ENCODE measurements at places on chromosomes 6 and 20.

DNA sequence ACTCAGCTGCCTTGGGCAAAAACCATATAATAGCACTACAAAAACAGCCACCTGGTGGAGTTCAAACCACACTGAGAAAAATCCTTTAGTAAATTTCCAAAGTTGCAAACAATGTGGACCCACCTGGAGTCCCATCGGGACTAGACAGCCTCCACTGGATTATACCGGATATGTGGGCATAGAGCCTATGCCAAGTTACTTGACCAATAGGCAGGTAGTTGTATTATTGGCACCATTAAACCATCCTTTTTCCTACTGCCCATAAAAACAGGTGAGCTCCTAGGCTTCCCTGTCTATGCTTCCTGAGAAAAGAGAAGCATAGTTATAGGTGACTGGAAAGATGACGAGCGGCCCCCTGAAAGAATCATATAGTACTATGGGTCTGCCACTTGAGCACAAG is 51.7 kb upstream of the ADGRF4 start:
- no peak for DNase-seq

DNA sequence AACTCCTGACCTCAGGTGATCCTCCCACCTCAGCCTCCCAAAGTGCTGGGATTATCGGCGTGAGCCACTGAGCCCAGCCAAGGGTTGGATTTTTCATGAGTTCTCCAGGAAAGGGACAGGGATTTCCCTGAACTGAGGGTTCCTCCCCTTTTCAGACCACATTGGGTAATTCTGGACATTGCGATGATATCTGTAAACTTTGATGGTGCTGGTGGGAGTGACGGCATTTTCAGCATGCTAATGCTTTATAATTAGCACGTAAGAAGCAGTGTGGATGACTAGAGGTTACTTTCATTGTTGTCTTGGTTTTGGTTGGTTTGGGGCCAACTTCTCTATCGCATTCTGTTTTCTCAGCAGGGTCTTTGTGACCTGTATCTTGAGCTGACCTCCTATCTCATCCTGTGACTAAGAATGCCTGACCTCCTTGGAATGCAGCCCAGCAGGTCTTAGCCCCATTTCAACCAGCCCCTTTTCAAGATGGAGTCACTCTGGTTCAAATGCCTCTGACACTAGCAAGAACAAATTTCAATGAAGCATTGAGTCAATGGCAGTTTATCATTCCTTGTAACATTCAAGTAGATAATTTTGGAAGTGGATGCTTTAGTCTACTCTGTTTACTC is 156.5 kb downstream of the TTLL2 start:
- DNase-seq, result no peak

DNA sequence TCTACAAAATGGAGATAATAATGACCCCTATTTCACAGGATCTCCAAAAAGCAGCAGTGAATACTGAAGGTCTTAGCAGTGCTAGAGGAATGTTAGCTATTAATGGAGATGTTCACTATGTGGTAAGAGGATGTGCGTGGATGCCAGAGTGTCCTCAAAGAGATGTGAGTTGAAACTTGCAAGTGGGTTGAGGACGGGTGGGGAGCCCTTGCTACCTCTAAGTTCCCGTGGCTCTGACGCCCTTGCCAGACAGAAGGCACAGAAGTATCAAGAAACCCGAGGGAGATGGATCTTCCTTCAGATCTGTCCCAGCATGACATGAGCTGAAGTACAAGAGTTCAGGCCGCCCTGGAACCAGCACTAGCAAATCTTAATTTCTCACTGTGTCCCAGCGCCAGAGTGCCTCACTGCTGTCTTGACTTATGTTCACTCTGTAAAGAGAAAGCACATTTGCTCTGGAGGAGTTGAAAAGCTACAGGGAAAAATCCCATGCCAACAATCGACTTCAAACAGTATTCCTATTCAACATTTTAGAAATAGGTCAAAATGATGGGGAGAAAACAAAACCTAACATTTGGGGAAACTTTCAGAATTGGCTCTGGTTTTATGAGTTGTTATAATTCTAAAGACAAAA is 59.5 kb downstream of the FYN start:
- no peak for DNase-seq

GRCh38 chr6:31152781-31153180 is 4.8 kb downstream of the CCHCR1 start:
- DNase-seq, result no peak

GRCh38 chr6:169224716-169225115 is 28.9 kb downstream of the THBS2 start:
- no peak for DNase-seq

- DNase-seq, result peak; percentile 76
Observed at GRCh38 chr6:158131926-158132325, 36.1 kb downstream of the SERAC1 start.

DNA sequence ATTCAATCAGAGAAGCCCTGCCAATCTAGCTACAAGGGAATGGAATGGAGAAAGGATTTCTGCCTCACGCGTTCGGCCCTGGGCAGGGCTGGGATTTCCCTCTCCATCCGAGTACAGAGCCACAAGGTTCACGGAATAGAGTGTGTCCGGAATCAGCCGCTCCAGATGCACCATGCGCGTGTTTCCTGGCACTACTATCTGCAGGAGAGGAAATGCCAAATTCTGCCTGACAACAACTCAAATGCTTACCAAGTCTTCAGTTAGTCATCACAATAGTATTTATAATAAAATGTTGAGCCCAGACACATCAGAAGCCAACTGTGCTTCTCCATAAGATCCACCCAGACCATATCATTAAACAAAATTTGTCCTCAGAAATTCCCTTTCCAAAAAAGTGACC is 75.1 kb downstream of the COL12A1 start:
- DNase-seq, result no peak

- no peak for DNase-seq
Observed at GRCh38 chr6:45697605-45698004, 318.1 kb downstream of the CLIC5 start.

GRCh38 chr20:60365882-60366281 is 407.7 kb downstream of the CDH26 start:
- DNase-seq, result no peak

DNA sequence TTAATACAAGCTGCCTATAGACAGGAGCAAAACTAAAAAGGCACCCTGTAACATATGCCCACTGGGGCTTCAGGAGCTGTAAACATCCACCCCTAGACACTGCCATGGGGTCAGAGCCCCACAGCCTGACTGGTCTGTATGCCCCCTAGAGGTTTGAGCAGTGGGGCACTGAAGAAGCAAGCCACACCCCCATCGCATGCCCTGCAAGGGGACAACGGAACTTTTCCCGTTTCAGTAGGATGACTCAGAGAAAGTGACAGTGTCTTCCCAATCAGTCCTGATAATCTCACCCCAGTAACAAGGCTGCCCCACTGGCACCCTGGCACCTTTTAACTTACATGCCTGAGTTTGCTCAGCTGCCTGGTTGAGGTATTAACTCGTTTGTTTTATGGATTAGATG is 35.9 kb downstream of the BEND3 start:
- DNase-seq, result no peak

DNA sequence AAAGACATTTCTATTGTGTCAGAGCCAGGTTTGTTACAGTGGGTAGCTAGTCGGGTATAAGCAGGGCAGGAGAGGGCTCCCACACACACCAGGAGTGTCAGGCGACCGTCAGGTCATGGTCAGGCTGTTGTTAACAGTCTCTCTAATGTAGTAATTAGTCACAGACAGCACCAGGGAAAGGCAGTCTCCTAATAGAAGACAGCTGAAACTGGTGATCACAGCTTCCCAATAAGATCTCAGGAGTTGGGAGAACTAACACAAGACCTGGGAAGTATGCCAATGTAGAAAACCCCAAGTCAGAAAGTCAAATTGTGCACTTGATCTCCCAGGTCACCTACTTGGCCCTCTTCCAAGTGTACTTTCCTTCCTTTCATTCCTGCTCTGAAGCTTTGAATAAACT is 53.0 kb upstream of the GPR6 start:
- no peak for DNase-seq

GRCh38 chr6:126127659-126128058 is 141.3 kb downstream of the TRMT11 start:
- no peak for DNase-seq

GRCh38 chr6:31474871-31475286 is 23.1 kb upstream of the MICB start:
- no peak for DNase-seq

GRCh38 chr6:55836481-55836880 is 38.9 kb downstream of the BMP5 start:
- DNase-seq, result no peak

DNA sequence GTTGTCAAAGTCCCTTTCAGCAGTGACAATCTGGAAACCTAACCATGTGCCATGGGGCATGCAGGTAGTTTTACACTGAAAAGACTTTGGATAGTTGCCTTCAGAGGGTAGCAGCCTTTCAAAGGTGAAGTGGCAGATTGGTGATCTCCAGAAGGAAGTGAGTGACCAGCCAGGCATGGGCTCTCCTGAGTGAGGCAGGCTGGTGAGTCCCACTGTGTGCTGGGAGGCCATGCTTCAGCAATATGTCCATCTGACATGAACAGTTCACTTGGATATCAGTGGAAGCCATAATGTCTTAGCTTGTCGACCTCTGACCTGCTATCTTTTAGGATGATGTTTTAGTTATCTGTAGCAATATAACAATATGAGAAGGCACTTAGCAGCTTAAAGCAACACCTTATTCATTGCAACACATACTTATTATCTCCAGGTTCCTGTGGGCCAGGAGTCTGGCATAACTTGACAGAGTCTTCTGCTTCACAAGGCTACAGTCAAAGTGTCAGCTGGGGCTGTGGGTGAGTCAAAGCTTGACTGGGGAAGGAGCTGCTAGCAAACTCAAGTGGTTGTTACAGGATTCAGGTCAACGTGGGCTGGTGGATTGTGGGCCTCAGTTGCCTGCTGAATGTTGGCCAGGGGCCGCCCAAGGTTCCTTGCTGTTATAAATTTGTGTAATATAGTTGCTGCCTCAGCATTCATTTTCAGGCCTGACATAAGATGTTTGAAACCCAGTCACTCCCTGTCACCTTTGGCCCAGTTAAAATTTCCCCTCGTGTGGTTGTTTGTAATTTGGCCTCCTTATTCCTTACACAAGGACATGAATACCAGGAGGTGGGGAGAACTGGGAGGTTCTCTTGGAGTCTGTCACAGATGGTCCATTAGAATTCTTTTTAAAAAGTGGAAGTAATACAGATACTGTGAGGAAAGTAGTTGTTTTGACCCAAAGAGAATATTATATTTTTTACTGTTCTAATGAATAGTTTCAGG is 100.2 kb downstream of the UST start:
- no peak for DNase-seq

Data from NCI-H526 (cell line).